ENCODE measurements at places on chromosomes 16 and 17. TPM values are rescaled to one million over a fixed set of nuclear protein-coding genes. Genes with fewer than 3 reads are reported as not detected.

DNA sequence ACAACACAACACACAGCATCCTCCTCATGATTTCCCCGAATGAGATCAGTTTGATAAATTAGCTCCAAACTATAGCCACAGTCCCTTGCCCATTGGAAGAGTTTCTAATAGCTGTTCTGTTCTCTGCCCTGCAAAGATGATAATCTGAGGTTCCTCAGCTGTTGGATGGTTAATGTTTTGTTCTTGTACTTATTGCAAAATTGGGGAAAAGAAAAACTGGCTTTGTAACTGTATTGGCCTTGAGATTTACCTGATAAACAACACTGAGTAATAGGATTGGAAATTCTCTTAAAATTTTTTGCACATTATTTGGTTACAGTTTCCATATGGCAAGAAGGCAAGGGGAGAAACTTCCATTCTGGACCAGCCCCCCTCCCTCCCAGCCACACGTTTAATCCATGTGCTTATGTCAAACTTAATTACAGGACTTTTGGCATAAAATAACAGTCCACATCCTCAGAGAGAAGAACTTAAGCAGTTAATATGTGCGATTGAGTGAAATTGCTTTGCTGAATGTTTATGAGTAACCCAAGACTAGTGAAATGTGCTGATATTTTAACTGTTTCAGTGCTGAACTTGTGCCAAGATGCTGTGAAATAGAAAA, 119.1 kb upstream of the ZFHX3 start:
- no peak overlapping the region for H3K4me3 ChIP-seq
- H3K4me1 ChIP-seq: peaks cover 10% of the 10 kb centered on the region
- no peak overlapping the region for H3K27ac ChIP-seq
- no peaks in the 10 kb centered on the region for H3K36me3 ChIP-seq

DNA sequence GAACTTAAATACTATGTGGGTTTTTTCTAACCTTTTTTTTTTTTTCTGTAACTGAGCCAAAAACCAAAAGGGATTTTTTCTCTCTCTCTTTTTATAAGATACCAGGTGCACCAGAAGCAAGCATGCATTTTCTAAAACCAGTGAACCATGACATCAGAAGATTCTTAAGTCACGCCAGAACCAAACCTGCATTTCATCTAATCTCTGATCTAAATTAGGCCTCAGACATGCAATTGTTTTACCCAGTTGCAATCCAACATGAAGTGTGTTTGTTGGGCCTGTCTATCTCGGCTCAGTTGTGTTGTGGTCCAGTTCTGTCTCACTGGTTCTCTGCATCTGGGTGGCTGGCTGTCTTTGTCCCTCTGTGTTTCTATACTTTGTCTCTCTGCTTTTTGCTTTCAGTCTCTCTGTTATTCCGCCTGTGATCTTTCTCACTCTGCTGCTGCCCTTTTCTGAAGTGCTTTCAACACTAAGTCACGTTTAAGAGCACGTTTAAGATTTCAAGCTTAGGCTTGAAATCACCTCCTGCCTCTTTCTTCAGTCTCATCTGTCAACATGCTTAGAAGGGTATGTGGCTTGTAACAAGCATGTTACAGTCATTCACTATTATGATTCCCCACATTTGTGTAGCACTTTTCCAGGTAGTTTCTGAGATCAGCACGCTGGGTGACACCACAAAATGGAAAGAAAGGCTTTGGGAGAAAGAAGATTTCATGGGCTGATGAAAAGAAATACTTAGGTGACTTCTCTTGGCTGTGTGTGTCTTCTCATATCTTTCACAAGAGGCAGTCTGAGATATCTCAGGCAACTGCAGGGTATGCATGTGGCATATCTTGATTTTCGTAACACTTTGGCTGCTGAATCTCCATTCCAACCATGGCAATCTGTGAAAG, 488.9 kb downstream of the SHISA9 start:
- H3K4me1 ChIP-seq: no peaks in the 10 kb centered on the region
- no peaks in the 10 kb centered on the region for H3K27me3 ChIP-seq
- no peak overlapping the region for H3K4me3 ChIP-seq
- H3K36me3 ChIP-seq: no peaks in the 10 kb centered on the region

DNA sequence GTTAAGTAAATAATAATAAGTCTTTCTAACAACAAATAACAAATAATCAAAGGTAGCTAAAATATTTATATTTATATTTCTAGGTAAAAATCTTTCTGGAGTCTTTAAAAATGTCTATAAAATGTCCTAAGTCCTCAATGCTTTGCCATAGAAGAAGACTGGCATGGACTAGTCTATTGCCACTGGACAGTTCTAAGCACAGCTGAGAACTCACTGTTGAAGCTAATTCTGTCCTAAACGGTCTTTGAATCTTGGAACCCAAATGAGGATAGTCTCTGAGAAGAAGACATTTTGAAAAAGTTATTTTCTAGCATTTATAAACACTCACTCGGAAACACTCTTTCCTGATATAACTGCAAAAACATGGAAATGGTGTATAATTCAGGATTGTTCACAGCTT, 539 bp downstream of the MYH8 start:
- no peak overlapping the region for H3K4me3 ChIP-seq
- no peak overlapping the region for H3K27ac ChIP-seq
- DNase-seq: no peak
- no peaks in the 10 kb centered on the region for H3K27me3 ChIP-seq
- no peaks in the 10 kb centered on the region for H3K4me1 ChIP-seq

DNA sequence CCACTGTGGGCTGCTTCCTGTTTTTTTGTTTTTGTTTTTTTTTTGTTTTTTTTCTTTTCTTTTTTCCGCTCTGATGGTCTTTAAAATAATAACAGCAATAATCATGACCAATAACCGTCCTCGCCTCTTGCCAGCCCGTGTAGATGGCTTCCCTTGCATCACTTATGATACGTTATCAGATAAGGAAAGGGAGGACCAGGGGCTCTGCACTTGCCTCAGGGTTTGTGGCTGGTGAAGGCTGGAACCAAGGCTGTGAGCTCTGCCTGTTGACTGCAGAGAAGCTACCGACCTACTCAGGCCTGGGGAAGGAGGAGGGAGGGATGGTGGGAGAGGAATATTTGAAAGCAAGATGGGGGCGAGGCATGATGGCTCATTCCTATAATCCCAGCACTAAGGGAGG, 114.0 kb upstream of the SDK2 start:
- H3K36me3 ChIP-seq: no peaks in the 10 kb centered on the region
- no peak overlapping the region for H3K4me3 ChIP-seq

- H3K27me3 ChIP-seq: peaks cover 7% of the 10 kb centered on the region
- DNase-seq: no peak
- no peaks in the 10 kb centered on the region for H3K36me3 ChIP-seq
- H3K4me1 ChIP-seq: peaks cover 7% of the 10 kb centered on the region
- H3K27ac ChIP-seq: no peak overlapping the region
Observed at GRCh38 chr16:57679016-57679415, 10.9 kb downstream of the ADGRG3 start.

DNA sequence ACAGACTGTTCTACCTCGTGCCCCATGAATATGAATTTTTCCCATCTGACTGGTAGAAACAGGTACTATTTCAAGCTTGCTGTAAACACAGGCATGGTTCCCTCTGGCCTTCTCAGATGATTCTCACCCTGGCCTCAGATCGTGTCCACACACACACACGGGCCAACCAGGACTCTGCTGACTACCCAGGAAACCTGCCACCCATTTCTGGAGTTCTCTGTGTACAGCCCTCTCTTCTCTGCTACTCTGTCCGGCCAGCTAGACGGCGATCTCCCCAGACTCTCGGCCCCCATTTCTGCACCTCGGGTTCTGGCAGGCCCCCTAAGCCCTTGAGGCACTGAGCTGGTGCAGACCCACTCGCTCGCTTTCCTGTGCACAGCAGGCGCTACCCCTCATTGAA, 31.2 kb downstream of the RPA1 start:
- peaks cover 24% of the 10 kb centered on the region for H3K36me3 ChIP-seq
- no peaks in the 10 kb centered on the region for H3K27me3 ChIP-seq
- peaks cover 5% of the 10 kb centered on the region for H3K4me1 ChIP-seq
- DNase-seq: no peak

DNA sequence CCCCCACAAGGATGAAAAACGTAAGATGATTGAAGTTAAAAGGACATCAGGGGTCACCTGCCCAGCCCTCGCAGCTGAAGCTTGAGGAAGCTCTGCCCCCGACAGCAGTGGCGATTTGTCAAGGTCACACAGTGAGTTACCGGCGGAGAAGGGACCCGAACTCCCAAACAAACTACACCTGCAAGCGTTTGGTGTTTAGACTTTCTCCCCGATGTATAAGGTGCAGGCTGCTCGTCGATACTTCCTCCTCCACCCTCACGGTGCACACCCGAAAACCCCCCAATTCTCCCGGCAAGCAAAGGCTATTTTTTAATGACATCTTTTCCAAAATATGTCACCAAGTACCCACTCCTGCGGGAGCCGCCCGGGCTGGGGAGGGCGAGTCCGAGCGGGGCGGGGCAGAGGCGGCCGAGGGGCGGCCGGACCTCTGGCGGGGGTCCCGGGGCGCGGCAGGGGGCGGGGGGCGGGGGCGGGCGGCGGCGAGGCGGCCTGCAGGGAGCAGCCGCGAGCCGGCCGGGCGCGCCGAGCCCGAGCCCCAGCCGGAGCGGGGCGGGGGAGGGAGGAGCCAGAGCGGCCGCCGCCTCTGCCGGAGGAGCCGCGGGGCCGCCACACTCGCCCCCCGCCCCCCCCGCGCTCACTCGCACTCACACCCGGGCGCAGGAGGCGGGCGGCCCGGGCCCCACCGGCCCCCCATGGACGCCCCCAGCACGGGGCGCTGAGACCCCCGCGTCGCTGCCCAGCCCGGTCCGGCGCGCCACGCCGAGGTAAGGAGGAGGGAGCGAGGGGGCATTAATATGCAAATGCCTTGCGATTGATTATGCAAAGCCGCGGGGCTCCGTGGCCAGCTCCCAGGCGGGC, at the start of gene THRA:
TSS of gene THRA (plus strand) at position 637 of the 858 bp plus-strand sequence. CDS start 11,524 bp downstream, outside the sequence.
- peak within 1 kb of the TSS; percentile 81 for H3K4me3 ChIP-seq
- peak within 1 kb of the TSS; percentile 41 for H3K27ac ChIP-seq
- H3K27me3 ChIP-seq: peaks cover 40% of the 10 kb centered on the region
- DNase-seq: peak; percentile 65

Gene GUCY2D
- total RNA-seq: not detected

GRCh38 chr17:4510618-4510941, 11.9 kb downstream of the SPNS2 start:
- no peak overlapping the region for H3K27ac ChIP-seq
- DNase-seq: no peak
- no peak overlapping the region for H3K4me3 ChIP-seq
- peaks cover 24% of the 10 kb centered on the region for H3K4me1 ChIP-seq
- H3K36me3 ChIP-seq: no peaks in the 10 kb centered on the region

DNA sequence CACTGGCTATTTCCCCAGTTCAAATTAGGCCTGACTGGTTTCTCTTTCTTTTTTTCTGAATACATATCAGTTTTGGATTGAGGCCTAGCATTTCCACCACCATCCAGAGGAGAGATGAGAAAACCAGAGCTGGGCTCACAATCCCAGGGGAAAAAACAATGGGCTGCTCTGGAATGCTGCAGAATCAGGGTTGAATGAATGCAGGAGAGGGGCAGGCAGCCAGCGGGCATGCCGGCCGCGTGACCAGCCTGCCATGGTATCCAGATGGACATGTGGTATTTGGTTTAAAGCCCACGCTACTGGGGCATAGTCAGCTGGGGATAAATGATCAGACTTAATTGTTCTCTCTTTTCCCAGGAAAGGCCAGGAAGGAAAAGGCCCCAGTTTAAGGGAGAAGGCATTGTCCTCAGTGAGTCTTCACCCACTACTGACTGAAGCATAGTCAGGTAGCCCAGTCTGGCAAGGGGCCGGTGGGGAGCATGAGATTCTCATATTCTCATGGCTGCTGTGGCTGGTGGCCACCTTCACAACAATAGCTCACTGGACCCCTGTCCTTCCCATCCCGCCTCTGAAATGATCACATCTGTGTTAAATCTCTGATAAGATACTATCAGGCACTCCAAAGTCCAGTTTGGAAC, 38.7 kb upstream of the RHOT1 start:
- H3K36me3 ChIP-seq: peaks cover 4% of the 10 kb centered on the region
- H3K4me1 ChIP-seq: peaks cover 45% of the 10 kb centered on the region
- DNase-seq: no peak
- H3K27ac ChIP-seq: peak overlapping the region; percentile 94
- H3K27me3 ChIP-seq: peaks cover 2% of the 10 kb centered on the region
- no peak overlapping the region for H3K4me3 ChIP-seq

DNA sequence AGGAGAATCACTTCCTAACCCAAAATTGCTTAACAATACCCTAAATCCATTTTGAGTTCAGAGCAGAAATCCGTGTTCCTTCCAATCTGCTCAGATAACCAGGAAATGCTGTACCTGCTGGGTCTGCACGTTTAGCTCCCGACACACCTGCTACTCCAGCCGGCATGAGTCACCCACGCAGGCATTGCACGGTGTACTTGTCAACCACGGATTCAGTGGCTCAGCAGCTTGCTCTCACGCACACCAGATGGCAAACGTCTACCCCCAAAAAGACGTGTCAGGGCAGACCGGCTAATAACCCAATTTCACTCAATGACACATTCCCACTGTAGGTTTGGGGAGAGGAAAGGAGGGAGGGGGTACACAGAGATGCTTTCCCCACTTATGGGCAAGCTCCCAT, 468.1 kb downstream of the SOX9 start:
- H3K4me1 ChIP-seq: peaks cover 44% of the 10 kb centered on the region
- peak overlapping the region; percentile 83 for H3K27ac ChIP-seq
- peaks cover 43% of the 10 kb centered on the region for H3K27me3 ChIP-seq
- no peak overlapping the region for H3K4me3 ChIP-seq
- DNase-seq: no peak
- no peaks in the 10 kb centered on the region for H3K36me3 ChIP-seq

Data from activated CD4-positive, alpha-beta T cell treated with anti-CD3 and anti-CD28 coated beads, Interleukin-2, amount 10 ng/mL, durations not matched to agents 7 days and 5 days (primary cell).